ENCODE measurements at places on chromosomes 11 and 22. TPM values are rescaled to one million over a fixed set of nuclear protein-coding genes. Genes with fewer than 3 reads are reported as not detected.

- DNase-seq: peak; percentile 54
Measured at GRCh38 chr11:33970984-33971466, 79.1 kb upstream of the LMO2 start.

DNA sequence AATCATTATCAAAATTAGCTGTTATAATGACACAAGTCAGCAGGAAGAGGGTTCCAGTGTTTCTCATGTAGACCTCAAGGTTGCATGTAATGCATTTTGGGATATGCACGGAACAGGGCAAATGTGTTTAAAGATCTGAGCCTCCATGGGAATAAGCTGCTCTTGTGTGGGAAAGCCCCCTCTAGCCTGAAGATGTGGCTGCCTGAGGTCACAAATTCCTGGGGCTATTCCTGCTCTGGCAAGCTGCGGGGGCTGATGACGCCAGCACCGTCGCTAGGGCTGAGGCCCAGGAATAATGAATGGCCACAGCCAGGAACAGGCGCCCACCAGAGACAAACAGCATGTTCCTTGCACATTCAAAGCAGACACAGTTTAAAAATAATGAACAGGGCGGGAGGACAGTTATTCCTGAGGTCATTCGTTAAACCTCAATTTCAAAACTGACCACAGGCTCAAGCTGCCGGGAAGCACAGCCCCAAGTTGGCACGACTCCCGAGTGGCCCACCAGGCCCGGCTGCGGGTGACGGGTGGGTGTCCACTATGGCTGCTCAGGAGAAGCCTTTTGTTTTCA is 11.7 kb downstream of the OSBPL5 start:
- DNase-seq: no peak

IL10RA gene
- 4.9 TPM for total RNA-seq

DNA sequence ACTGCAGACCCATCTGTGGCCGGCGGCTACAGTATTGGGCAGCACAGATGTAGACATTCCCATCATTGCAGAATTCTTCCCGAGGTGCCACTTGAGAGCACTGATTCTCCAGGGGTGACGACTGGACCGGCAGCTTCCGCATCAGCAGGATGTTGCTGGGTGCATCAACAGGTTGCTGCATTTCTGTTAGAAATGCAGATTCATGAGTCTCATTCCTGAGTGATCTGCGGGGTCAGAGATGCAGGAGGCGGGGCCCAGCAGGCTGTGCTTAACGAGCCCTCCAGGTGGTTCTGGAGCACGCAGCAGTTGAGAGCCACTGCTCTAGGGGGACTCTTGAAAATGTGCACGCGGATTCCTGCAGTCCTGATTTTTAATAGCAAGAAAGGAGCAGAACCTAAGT is 321.8 kb downstream of the TBC1D22A start:
- no peak for DNase-seq

DNA sequence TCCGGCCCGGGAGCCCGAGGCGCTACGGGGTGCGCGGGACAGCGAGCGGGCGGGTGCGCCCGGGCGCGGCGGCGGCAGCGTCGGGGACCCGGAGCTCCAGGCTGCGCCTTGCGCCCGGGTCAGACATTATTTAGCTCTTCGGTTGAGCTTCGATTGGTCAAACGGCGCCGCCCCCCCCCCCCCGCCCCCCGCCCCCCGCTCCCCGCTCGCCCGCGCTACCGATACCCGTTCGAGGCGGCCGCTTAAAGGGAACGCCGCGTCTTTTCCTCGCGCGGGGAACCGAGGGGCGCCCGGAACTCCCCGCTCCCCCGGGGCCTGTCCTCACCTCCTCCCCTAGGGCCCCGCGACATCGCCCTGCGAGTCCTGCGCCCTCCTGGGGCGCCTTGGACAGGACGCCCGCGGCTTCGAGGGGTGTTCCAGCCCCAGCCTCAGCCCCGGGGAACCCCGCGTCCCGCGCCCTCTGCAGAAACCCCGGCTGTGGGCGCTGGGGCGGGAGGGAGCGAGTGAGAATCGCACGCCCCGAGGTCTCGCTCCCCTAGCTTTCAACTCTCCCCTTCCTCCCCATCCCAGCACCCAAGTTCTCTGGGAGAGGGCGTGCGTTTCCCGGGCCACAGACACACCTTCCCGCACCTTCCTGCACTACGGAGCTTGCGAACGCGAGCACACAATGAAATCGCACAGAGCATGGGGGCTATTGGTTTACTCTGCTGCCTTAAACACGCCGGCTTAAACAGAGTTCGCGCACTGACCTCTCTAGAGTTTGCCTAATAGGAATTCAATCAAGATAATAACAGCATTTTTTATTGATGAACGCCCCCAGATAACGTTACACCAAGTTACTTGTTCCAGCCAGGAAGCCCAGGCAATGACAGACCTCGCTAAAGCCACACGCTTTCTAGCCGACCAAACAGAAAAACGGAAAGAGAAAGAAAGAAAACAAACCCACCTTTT is at the start of gene BDNF:
Gene BDNF (minus strand): TSS at position 105 of the 951 bp plus-strand sequence. CDS start 41,891 bp downstream, outside the sequence.
- no peak for DNase-seq

GRCh38 chr11:66523611-66524010 is 13.2 kb downstream of the BBS1 start:
- no peak for DNase-seq

DNA sequence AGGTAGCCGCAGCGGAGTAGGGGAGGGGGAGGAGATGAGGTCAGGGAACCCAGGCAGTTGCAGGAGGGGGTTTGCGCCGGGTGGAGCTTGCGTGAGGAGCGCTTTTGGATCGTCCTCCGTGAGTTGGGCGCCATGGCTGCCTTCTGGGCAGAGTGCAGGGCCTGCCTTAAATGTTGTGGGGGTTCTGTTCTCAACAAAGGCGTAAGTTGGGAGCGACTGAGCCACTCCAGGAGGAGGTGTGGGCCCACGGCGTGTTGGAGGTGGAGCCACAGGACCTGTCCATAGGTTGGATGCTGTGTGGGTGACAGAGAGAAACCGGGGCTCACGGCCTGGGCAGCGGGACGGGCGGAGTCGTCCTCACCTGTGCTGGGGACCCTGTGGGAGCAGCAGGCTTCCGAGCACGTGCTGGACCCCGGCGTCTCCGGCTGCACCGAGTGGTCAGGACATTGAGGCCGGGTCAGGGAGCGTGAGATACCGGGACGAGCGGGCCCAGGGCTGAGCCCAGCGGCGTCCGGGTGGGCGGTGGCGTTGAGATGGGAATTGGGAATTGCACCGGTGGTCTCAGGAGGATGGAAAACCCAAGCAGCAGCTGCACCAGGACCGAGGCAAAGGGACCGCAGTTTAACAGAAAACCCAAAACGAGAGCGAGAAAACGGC is 977 bp upstream of the PGGHG start:
- DNase-seq: peak; percentile 55

DNA sequence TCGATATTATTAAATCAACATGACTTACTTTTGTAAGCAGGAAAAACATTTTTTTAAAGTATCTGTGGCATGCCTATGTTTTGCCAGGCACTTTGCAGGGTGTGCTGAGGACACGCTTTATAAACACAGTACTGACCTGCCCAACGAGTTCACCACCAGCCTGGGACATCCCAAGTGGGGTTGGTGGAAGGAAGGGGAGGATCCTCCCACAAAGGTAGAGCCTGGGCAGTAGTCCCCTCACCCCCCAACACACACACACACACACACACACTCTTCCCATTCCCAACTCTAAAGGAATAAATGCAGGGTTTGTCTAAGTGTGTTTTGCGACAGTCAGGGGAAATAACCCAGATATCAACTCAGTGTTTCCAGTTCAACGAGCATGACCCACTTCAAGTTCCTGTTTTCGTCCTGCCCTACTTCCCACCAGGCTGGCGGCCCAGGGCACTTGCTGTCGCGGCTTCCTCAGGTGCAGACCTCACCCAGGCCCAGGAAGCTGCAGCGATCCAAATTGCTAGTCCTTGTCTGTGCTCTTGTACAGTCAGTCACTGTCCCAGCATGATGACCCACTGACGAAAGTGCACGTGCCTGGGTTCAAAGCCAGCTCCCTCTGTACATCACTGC is 3.1 kb downstream of the CERK start:
- peak; percentile 72 for DNase-seq

GGT5 gene
- total RNA-seq: 32.1 TPM

SCN2B gene
- total RNA-seq: not detected

ZC3H12C gene
- 4.8 TPM for total RNA-seq

DNA sequence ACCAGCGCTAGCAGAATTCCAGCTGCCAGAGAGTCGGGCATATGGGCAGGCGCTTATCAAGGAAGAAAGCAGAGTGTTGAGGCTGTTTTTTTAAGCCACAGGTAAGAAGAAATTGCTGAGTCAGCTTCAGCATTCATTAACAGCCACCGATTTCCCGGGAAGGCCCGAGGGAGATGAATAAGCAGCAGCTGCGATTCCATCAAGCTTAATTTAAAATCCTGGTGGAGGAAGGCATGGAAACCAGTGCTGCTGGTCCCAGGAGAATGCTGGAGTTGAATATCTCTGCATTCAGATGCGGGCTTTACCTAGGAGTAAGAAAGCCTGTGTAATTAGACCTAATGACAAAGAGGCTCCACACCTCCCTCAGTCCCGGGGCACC is 168.8 kb downstream of the BRD1 start:
- DNase-seq: peak; percentile 12

MMP10 gene
- not detected for total RNA-seq

DNA sequence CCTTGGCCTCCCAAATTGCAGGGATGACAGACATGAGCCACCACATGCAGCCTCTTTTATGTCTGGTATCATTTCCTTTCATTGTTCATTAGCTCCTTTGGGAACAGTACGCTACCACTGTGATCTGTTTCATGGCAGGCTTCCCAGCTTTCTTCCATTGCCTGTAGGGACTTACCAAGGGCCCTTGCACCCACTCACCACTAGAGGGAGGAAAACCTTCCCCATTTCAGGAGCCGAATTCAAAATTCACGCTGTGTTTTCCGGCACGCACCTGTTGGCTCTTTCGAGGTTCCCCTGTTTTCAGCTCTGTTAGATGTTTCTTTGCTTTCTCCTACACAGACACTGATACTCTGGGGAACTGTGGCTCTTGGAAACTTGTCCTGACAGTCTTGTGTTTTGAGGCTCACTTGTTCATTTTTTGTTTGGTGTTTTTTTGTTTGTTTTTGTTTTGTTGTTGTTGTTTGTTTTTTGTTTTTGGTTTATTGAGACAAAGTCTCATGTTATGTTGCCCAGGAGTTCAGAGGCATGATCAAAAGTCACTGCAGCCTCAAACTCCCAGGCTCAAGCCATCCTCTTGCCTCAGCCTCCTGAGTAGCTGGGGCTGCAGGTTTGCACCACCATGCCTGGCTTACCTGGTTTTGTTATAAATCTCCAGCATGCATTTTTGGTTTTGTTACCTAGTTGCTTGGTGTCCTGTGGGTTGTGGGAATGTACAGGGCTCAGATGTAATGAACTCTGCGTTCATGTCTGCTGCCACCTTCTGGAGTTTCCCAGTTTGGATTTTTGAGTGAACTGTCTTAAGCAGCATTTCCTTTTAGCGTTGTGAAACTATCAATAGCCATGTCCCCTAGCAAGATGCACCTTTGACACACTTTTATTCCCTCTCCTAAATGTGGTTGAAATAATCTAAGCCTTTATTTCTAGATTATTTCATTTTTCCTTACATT is 2.3 kb downstream of the KRTAP5-11 start:
- peak; percentile 84 for DNase-seq

DNA sequence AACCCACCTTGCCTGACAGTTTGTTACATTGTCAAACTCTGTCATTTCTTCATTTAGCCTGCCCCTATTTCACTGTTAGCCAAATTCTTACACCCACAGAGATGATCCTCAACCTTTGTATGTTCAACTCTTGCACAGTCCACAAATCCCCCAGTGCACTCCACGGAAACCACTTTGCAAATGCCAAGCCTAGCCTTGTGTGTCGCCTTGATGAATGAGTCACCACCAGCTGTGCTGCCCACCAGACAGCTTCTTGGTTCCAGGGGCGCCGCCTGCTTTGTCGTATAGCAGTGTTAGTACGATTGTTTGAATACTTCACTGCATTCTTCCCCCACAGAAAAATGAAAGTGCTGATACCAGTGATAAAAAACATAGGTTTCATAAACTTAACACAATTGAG is 686.3 kb downstream of the NTM start:
- DNase-seq: no peak

DNA sequence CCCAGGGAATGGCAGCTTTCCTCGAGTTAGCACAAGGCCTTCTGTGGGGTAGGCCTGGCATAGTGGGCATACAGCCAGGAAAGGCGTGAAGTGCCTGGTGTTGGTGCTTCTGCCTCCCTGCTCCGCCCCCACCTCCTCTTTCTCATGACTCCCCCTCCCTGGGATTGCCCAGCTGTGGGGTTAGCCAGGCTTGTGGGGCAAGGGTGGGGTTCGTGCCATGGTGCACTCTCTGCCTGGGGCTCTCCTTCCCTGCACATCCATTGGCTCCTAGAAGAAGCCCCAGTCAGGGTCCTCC is 236.8 kb upstream of the NCAM1 start:
- DNase-seq: no peak

GRCh38 chr22:32858121-32858703 is 56.7 kb downstream of the TIMP3 start:
- DNase-seq: no peak

GRCh38 chr11:67656278-67656922 is 5.9 kb upstream of the ACY3 start:
- DNase-seq: no peak

FAM180B gene
- total RNA-seq: not detected

DNA sequence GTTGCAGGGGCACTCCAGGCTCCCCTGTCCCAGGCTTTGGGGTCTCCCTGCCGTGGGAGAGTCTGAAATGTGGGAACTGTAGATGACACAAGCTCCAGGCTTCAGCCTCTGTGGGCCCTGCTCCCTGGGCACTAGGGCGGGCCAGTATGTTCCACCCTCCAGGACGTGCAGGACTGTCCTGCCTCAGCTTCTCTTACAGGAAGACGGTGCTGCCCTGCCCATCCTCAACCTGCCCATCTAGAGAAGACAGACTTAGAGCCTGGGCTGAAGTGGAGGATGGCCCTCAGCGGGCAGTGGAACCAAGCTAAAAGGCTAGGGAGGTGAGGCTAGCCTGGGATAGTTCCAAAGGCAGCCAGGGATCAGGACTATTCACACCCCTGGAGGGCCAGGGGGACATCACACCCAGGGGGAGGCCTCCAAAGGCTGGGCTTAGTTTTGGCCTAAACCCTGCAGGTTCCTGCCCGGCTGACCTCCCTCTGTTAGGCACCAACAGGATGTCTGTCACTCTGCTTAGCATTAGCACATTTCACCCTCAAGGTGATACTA is 4.0 kb upstream of the CERK start:
- DNase-seq: no peak

WNT7B gene
- not detected for total RNA-seq

- DNase-seq: no peak
Measured at GRCh38 chr11:131483877-131484276, 113.5 kb downstream of the NTM start.

GAB4 gene
- not detected for total RNA-seq

GRCh38 chr11:32131321-32131720 is 40.4 kb downstream of the RCN1 start:
- DNase-seq: no peak

DNA sequence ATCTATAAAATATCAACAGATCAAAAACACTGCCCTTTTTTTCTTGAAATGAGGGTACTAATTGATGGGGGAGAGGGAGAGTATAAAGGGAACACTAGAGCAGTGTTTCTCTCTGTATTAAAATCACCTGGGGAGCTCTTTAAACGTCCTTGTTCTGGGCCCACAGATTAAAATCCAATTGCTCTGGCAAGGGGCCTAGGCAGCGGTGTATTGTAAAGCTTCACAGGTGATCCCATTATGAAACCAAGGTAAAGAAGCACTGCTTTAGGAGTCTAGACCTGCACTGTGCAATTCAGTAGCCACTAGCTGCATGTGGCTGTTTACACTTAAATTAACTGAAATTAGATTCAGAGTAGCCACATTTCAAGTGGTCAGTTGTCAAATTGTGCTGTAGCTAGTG is 3.0 kb downstream of the AQP11 start:
- DNase-seq: peak; percentile 69
